Activated naive CD8-positive, alpha-beta T cell treated with anti-CD3 and anti-CD28 coated beads, Interleukin-2, amount 10 ng/mL, durations not matched to agents 7 days and 5 days (primary cell): ENCODE measurements at places on chromosomes 5 and 9. TPM values are rescaled to one million over a fixed set of nuclear protein-coding genes. Genes with fewer than 3 reads are reported as not detected.

SMIM3 gene
- total RNA-seq, result 16.8 TPM

DNA sequence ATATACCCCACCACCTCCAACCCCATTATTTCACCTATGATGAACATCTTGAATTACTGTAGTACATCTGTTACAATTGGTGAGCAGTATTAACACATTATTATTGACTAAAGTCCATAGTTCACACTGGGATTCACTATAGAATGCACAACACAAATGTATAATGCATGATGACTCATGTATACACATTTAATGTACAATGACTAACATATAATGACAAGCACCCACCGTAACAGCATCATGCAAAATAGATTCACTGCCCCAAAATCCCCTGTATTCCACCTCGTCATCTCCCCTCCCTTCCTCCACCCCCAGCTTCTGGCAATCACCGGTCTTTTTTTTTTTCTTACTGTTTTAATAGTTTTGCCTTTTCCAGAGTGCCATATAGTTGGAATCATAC lies 47.1 kb upstream of the NEK6 start:
- peaks cover 3% of the 10 kb centered on the region for H3K36me3 ChIP-seq
- no peak for DNase-seq
- no peaks in the 10 kb centered on the region for H3K27me3 ChIP-seq
- no peak overlapping the region for H3K4me3 ChIP-seq
- no peak overlapping the region for H3K27ac ChIP-seq

SLC34A3 gene
- not detected for total RNA-seq

- no peak overlapping the region for H3K27ac ChIP-seq
- H3K4me3 ChIP-seq, result no peak overlapping the region
- no peak for DNase-seq
- H3K36me3 ChIP-seq, result no peaks in the 10 kb centered on the region
- H3K4me1 ChIP-seq, result no peaks in the 10 kb centered on the region
These were observed 26.1 kb downstream of the MAP1B start for GRCh38 chr5:72133212-72133990.

DNA sequence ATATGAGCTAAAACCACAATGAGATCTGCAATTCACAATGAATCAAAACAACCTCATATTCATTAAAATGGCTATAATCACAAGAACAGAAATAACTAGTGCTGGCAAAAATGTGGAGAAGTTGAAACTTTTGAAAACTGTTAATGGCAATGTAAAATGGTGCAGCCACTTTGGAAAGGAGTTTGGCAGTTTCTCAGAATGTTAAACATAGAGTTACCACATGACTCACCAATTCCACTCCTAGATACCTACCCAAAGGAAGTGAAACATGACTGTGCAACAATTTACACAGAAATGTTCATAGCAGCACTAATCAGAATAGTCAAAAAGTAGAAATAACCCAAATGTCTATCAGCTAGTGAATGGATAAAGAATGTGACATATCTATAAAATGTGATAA lies 862.2 kb downstream of the DTWD2 start:
- DNase-seq, result no peak
- no peaks in the 10 kb centered on the region for H3K27me3 ChIP-seq
- H3K36me3 ChIP-seq, result no peaks in the 10 kb centered on the region

ZNF462 gene
- total RNA-seq, result 0.94 TPM

SPATA31C1 gene
- total RNA-seq, result not detected

- H3K27me3 ChIP-seq, result peaks cover 5% of the 10 kb centered on the region
- H3K4me1 ChIP-seq, result peaks cover 32% of the 10 kb centered on the region
- DNase-seq, result no peak
- no peak overlapping the region for H3K4me3 ChIP-seq
- peaks cover 8% of the 10 kb centered on the region for H3K36me3 ChIP-seq
These were observed 6.1 kb downstream of the SLC31A2 start for GRCh38 chr9:113156880-113157279.

DNA sequence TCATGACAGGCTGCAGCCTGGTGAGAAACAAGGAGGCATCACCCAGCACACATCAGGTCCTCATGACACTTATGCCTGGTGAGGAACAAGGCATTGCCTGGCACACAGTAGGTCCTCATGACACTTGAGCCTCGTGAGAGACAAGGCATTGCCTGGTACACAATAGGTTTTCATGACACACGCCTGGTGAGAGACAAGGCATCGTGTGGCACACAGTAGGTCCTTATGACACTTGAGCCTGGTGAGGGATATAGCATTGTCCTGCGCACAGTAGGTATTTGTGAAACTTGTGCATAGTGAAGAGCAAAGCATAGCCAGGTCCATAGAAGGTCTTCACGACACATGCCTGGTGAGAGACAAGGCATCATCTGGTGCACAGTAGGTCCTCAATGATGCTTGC lies 23.5 kb downstream of the WHRN start:
- no peak for DNase-seq
- no peak overlapping the region for H3K4me3 ChIP-seq
- H3K4me1 ChIP-seq, result peaks cover 27% of the 10 kb centered on the region
- no peaks in the 10 kb centered on the region for H3K27me3 ChIP-seq

OTULINL gene
- total RNA-seq, result 67.7 TPM

SLCO4C1 gene
- 0.42 TPM for total RNA-seq

DNA sequence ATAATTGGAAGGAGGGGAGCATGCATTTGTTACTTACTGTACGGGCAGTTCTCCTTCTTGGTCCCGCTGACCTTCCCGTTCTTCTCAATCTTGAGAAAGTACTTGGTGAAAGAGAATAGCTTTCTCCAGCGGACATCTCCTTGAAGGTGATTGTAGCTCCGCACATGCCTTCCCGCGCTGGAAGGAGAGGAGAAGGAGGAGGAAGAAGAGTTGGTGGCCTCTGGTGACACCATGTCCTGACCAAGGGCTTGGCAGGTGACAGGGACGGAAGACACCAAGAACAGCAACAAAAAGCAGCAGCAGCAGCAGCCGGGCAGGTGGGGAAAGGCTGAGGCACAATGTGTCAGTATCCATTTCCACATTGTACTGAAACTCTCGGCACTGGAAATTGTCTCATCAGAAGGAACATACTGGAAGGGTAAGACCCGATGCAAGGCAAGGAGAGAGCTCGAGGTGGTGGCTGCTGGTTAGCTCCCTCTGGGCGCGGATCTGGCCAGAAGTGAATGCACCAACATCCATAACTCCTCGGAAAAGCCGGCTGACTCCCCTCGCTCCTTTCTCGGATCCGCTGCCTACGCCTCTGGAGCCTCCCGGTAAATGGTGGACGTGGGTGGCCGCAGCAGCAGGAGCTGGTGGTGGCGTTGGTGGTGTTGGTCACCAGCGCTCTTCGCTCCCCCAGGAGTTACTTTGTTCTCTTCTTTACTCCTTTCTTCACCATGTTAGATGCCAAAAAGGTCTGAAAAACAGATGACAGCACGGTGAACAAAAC lies 715 bp downstream of the FGF10 start:
- H3K4me3 ChIP-seq, result no peak overlapping the region
- H3K27me3 ChIP-seq, result peaks cover 37% of the 10 kb centered on the region
- H3K36me3 ChIP-seq, result no peaks in the 10 kb centered on the region
- no peak for DNase-seq
- H3K27ac ChIP-seq, result no peak overlapping the region

DNA sequence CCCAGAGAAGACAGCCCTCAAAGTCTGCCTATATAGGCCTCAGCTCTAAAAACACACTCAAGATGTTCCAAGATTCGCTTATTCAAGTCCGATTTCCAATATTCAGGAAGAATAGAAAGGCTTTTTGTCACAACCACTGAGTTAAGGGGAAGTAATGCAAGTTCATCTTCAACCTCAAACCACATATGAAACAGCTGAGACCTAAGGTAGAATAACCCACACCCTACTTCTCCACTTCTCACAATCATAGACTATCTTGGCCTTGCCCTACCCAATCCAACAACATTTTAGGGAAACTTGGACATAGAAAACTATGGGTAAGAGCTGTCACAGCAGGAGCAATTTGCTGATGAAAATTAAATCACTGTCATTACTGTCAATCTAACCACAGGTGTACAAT lies 152.0 kb upstream of the LRRTM2 start:
- H3K4me3 ChIP-seq, result no peak overlapping the region
- H3K27ac ChIP-seq, result no peak overlapping the region
- peaks cover 5% of the 10 kb centered on the region for H3K36me3 ChIP-seq
- peaks cover 11% of the 10 kb centered on the region for H3K4me1 ChIP-seq
- DNase-seq, result no peak

NR2F1 gene
- total RNA-seq, result not detected

- H3K4me1 ChIP-seq, result peaks cover 3% of the 10 kb centered on the region
- DNase-seq, result no peak
- no peak overlapping the region for H3K4me3 ChIP-seq
- no peaks in the 10 kb centered on the region for H3K27me3 ChIP-seq
- no peak overlapping the region for H3K27ac ChIP-seq
- H3K36me3 ChIP-seq, result no peaks in the 10 kb centered on the region
These were observed 207.6 kb downstream of the FSTL4 start for GRCh38 chr5:133404724-133405123.

- peak overlapping the region; percentile 95 for H3K27ac ChIP-seq
- peaks cover 13% of the 10 kb centered on the region for H3K36me3 ChIP-seq
- DNase-seq, result no peak
- H3K27me3 ChIP-seq, result no peaks in the 10 kb centered on the region
These were observed 719 bp upstream of the ISCA1 start for GRCh38 chr9:86282979-86283535.

- DNase-seq, result no peak
- H3K4me3 ChIP-seq, result no peak overlapping the region
- H3K36me3 ChIP-seq, result no peaks in the 10 kb centered on the region
- no peak overlapping the region for H3K27ac ChIP-seq
These were observed 58.6 kb downstream of the PTCD2 start for GRCh38 chr5:72378639-72379289.

- H3K4me3 ChIP-seq, result no peak overlapping the region
- H3K27ac ChIP-seq, result no peak overlapping the region
- no peaks in the 10 kb centered on the region for H3K4me1 ChIP-seq
- DNase-seq, result no peak
- no peaks in the 10 kb centered on the region for H3K27me3 ChIP-seq
These were observed 401.9 kb upstream of the PDE4D start for GRCh38 chr5:60295423-60295822.

GRCh38 chr5:159128070-159128541 lies 28.4 kb upstream of the EBF1 start:
- no peaks in the 10 kb centered on the region for H3K36me3 ChIP-seq
- H3K27me3 ChIP-seq, result peaks cover 9% of the 10 kb centered on the region
- no peaks in the 10 kb centered on the region for H3K4me1 ChIP-seq
- no peak overlapping the region for H3K27ac ChIP-seq
